ENCODE measurements at places on chromosomes 7 and 10.

DNA sequence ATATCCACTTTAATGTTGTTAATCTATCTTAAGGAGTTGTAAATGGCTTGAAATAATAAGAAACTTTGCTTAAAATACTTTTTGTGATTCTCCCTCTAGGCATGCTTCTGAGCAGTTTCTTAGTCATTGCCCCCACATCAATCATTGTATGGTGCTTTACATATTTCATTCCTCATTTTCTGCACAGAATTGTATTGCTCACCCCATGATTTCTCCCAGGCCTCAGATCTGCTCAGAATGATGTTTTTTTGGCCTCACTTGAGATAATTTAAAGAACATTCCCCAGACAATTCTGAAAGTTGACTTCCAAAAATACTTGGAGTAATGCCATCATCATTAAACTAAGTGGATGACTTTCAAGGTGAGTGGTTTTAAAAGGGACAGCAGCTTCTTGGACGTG is 82.1 kb upstream of the PRPS1L1 start:
- DNase-seq: no peak

DNA sequence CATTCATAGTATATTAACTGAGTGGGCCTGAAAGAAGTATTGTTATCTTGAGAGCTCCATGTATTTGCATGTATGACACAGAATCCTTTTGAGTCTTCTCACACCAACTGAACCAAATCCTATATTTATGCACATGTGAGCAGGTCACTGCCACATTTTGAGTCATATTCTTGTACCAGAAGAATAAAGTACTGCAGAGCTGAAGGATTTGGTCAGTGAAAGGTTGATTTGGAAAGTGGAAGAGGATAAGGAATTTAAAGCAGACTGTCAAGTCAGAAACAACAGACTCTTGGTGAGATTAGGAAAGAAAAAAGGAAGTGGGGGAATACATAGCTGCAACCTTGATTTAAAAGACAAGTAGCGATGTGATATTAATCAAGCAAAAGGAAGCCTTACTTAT is 121.8 kb downstream of the ARID5B start:
- no peak for DNase-seq

- DNase-seq: no peak
Observed at GRCh38 chr7:116083796-116084195, 53.2 kb upstream of the TFEC start.

GRCh38 chr10:103780242-103781149 is 74.9 kb downstream of the SH3PXD2A start:
- DNase-seq: no peak

DNA sequence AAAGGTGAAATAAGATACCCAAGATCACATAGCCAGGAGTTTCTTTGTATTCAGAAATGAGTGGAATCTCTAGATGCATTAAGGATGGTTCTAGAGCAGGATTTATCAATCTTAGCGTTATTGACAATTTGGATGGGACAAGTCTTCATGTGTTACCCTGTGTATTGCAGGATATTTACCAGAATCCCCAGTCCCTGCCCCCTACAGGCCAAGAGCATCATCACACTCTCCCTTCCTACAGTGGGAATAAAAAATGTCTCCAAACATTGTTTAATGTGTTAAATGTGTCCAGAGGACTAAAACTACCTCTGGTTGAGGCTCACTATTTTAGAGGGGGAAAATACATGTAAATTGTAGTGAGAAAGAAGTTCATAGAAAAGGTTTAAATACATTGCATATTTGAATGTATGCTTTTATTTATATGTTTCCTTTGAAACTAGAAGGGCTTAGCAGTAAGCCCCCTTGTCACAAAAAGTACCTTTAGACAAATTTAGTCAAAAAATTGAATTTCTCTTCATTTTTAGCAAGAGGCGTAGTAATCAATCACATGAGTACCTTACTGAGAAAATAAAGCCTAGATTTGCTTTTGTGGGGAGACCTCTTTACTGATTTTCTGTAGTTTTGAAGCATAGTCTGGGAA is 141.2 kb downstream of the MLLT10 start:
- no peak for DNase-seq

DNA sequence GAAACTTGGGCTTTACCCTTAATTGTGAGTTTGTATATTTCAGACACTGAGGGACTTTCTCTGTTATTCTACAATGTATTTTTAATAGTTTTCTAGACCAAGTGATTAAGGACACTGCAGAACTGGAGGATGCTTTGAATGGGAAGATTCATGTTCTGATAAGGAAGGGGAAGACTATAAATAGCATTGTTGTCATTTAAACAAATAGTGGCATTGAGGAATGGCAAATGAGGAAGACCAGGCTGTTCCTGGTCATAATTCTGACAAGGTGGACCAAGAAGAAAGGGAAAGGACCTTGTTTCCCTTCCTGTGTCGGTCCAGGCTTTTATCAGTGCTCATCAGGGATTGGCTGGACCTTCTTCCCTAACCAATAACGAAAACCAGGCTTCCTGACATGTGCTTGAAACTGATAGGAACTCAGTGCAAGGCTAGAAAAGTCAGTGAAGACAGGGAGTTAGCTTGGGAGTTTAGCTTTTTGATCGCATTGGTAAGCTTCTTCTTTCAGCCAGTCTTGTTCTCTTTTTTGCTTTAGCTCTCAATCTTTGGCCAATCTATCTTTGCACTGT is 116.2 kb downstream of the ITGA8 start:
- no peak for DNase-seq

DNA sequence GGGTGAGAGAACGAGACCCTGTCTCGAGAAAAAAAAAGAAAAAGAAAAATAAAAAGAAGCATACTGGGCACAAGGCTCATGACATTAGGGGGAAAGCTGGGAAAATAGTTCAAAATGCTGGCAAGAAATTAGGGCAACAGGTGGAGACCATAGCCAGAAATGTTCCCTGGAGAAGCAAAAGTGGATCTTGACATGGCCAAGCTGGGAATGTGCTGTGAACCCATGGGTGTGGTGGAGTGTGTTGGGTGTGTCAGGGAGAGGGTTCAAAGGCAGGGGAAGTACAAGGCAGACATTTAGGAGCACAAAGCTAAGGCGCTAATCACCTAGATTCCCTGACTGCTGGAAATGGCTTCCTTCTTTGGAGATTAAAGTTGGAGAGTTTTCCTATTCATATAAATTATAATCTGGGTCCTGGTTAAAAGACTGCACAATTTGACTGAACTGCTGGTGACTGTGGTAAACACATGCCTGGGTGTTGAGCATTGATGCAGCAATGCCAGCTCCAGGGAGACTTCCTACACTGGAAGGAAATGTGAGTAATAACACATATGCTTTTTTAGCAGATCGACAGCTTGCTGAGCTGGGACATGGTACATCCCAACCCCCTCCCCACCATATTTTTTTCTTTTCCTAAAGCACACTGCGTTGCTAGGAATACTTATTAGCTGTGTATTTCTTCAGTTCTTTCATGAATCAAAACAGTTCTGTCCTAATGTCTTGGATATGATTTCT is 70.1 kb upstream of the ARHGAP21 start:
- DNase-seq: no peak

DNA sequence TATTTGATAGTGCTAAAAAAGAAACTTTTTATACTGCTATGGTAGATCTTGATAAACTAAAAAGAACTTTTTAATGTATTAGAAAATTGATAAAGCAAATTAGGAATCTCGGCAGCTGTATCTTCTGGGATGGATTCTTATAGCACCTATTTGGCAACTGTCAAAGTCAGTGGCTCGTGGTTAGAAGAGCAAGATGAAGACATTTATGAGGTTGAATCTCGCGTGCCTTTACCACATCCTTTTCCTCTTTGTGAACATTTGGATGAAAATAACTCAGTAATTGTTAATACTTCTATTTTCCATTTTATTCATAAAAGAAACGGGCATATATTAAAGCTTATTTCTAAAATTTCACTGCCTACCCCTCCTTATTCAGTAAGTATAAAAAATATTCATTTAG is 76.2 kb downstream of the CYP51A1 start:
- DNase-seq: no peak

GRCh38 chr10:77524281-77524711 is 113.3 kb downstream of the KCNMA1 start:
- no peak for DNase-seq

GRCh38 chr7:114081606-114082425 is 163.0 kb upstream of the PPP1R3A start:
- peak; percentile 50 for DNase-seq

GRCh38 chr10:49089557-49090188 is 25.6 kb downstream of the VSTM4 start:
- DNase-seq: no peak
